Hematopoietic multipotent progenitor cell treated with erythropoietin and hydrocortisone succinate and interleukin-3 and kit ligand, for 6 days (in vitro differentiated cells): ENCODE measurements at places on chromosomes 1 and 21.

GRCh38 chr1:49351768-49352167 is 575.1 kb upstream of the BEND5 start:
- no peak for DNase-seq

- DNase-seq: no peak
These were observed 106.3 kb downstream of the GALNT2 start for GRCh38 chr1:230173187-230173975.

DNA sequence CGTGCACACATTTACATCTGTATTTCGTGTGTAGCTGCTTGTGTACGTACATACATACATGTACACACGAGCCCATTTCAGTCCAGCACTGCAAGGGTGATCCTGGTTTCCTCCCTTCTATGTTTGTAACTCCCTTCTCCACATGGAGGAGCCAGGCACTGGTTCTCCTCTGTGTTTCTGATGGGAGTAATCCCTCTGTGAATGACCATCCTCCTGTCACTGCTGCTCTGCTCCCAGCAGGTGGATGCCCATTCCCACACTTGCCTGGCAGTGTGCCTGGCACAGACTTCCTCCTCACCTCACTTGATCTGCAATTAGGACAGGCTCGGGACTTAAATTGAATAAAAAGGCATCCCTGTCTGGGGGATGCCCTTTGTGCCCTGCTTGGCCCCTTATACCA is 37.1 kb downstream of the TRAPPC10 start:
- DNase-seq: no peak

DNA sequence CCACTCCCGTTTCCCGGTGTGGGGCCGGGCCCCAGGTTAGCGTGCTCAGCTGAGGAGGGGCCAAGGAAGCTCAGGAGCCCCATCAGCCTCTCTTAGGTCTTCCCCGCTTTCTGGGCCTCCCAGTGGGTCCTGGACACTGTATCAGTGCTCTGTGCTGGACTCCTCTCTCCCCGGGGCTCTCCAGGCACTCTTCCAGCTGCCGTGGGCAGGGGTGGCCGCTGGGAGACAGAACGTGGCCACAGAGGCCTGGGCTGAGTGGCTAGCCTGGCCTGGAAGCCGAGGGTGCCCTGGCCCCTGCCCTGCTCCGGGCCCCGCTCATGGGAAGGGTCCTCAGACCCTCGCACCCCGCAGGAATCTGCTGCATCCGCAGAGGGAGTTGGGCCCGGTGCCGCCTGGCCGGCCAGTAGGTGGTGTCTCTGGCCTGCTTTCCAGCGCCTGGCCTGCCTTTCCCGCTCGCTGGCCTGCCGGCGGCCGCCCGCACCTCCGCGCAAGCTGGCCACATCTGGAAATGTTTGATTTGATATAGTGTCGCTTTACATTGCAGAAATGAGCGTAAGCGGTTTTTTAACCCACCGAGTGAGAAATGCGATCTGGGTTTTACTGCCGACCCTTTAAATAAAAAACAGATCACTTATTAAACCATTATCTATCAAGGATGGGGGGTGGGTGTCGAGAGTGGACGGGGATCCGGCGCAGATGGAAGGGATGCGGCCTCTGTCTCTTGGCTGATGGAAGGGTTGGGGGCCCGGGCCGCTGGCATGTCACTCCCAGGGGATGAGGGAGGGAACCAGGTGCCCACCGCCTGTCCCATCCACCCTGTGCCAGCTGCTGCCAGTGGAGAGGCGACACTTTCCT is 74.4 kb upstream of the TTC34 start:
- no peak for DNase-seq

- no peak for DNase-seq
These were observed 53.1 kb upstream of the GPR25 start for GRCh38 chr1:200819726-200820125.

DNA sequence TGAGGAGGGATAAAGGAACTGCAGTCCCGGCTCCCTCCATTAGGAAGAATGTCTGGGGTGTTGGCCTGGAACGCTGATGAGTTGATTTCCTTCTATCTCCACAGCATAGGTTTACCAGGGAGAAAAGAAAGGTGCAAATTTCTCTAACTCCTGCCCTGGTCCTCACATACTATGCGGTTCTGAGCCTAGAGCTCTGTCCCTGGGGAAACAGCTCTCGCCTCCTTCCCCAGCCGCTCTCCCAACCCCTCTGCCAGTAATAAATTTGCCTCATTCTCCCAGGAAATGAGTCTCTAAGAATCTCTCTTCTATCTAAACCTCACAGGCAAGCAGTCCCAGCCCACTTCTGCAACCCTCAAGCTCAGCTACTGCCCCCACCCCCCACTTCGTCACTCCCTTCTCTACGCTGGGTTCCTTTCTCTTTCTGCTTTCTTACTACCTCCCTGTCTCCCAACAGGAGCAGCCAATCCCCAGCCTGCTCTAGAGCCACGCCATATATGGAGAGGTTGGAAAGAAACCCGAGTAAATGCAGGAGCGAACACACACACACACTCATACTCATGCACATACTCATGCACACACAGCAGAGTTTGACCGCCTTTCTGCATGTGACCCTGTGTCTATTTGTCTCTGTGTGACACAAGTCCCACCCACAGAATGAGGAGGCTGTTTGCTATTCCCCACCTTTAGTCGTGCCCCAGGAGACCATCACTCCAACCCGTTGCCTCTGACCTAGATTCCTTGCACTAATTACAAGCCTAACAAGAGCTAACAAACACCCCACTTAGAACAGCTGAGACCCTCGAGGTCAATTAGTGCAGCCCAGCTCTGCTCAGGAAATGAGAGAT is 13.4 kb downstream of the PLEKHO1 start:
- peak; percentile 79 for DNase-seq
